NCI-H1092 (cell line): ENCODE measurements at places on chromosomes 7 and 10.
A peak's percentile ranks its signal among the peaks of the same experiment; 100 is the strongest.

DNA sequence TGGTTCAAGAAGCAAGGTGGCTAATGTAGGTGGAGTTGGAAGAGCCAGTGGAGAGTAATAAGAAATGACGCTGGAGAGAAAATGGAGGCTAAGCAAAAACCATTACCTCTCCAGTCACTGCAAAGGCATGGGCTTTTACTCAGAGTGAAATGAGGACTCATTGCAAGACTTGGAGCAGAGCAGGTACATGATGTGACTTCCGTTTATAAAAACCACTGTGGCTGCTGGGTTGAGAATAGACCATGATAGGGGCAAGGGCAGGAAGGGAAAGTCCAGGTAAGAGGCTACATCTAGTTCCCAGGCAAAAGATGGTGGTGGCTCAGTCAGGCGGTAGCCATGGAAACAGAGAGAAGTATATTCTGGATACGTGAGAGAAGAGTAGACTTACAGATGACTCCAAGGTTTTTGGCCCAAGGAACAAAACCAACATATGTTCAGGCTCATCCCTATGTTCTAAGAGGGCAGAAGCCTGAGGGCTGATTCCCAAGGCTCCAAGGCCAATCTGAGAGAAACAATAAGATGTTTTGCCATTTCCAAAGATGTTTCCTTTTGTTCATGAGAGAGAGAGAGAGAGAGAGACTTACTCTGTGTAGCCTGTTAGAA, 21.5 kb upstream of the PDE1C start:
- DNase-seq = no peak

DNA sequence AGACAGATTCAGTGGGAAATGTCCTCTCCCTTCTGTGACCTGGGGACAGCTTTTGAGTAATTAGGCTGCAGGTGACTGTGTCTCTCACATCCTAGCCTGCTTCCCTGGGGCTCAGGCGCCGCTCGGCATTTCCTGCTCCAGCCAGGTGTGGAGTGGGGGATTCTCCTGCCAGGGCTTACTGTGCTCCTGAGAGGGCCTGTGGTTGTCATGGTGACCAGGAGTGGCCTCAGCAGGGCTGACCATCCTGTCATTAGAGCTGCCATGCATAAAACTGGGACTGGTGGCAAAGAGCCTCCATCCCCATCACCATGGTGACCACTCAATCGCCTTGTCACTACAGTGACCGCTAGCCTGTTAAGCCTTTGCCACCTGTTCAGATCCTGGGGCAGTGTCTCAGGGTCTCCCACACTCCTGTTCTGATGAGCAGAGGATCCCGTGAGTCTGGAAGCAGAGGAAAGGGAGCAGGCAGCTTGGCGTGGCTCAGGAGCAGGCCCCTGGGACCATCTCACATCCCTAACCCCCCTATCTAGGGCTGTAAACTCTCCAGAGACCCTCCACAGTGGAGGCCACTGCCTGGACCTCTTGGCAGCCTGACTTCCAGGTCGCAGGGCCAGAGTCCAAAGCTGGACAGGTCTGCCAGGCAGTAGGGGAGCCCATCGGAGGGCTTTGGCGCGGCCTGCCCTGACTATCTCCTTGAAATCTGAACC, at the start of gene GCK:
Gene GCK (minus strand): TSS at position 154 of the 707 bp plus-strand sequence. CDS start 486 bp downstream, outside the sequence.
- DNase-seq = peak; percentile 84

DNA sequence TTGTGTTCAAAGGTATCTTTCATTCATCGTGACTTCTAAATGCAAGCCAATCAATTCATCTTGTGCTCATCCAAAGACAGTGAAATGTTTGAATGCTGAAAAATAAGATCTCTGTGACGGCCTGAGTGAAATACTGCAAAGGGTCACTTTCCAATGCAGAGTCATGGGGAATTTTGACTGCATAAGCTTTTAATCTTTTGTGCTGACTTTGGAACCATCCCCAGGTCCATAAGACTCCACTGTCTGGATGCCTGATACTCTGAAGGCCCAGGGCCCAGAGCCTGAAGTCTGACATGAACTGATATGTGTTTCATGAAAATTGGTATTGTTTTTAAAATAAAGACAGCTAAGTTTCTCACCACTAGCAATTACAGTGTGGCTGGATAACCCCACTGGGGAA, 39.0 kb downstream of the PPP1R3C start:
- DNase-seq = no peak

DNA sequence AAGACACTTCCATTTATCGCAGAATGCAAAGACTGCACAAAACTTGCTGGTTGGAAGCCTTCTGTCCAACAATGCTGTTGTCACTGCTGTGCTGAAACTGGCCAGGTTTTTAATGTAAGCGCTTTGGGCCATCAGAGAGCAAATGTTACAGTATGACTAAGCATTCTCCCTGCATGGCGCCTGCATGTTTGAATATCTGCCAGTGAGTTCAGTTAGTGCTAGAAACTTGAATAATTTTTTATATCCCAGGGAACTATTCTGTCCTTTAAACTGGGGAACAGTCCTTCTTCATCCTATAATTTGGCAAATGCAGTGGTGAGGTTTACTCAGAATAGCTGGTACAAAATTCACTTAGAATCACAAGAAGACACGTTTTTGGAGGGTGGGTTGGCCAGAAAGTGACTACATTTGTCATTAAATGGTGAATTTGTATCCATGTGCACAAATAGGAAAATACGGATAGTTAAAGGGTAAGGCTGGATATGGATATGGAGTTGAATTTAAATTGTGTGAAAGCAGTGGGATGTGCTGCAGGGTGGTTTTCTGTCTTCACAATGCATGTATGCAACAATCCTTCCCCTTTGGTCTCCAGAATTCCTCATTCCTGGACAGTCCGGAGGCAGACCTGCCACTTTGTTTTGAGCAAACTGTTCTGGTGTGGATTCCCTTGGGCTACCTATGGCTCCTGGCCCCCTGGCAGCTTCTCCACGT, 1.7 kb downstream of the ABCC2 start:
- DNase-seq = no peak

- no peak for DNase-seq
These were observed 44.5 kb downstream of the FAM53B start for GRCh38 chr10:124699471-124700292.

GRCh38 chr10:132679217-132679595, 106.7 kb downstream of the NKX6-2 start:
- no peak for DNase-seq

DNA sequence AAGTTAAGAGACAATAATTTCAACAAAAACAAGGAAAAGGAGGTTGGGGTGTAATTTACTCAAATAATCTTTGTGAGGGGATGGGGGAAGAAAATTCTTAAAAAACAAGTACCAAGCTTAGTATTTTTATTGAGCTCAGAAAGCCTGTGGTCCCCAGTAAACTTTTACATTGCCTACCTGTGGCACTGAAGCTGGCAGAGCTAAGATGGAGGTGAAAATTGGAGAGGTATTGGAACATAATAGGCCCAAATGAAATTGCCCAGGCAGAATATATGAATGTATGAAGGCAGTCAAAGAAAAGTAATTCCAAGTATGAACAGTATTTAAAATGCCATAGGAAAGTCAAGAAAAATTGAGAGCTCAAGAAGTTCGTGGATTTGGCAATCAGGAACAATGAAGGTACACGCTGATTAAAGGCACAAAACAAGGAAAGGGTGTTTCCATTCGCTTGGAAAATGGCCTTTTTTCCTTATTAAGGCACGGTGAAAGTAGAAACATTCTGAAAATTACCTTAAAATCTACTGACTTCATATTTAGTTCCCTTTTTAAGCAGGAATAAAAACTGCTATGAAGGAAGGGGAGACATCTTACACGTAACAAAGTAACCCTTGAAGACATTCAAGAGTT, 3.4 kb upstream of the KMT2E start:
- no peak for DNase-seq

GRCh38 chr7:30147223-30147622, 12.4 kb downstream of the MTURN start:
- DNase-seq = no peak

GRCh38 chr7:100177045-100178001, at the start of the genes GPC2 and STAG3:
Gene GPC2, minus strand, starts transcription at chr7:100177381. Its CDS starts 182 bp downstream, at chr7:100177199.
Gene STAG3, plus strand, starts transcription at chr7:100177918. Its CDS starts 2,639 bp downstream, at chr7:100180557.
- DNase-seq = peak; percentile 97

DNA sequence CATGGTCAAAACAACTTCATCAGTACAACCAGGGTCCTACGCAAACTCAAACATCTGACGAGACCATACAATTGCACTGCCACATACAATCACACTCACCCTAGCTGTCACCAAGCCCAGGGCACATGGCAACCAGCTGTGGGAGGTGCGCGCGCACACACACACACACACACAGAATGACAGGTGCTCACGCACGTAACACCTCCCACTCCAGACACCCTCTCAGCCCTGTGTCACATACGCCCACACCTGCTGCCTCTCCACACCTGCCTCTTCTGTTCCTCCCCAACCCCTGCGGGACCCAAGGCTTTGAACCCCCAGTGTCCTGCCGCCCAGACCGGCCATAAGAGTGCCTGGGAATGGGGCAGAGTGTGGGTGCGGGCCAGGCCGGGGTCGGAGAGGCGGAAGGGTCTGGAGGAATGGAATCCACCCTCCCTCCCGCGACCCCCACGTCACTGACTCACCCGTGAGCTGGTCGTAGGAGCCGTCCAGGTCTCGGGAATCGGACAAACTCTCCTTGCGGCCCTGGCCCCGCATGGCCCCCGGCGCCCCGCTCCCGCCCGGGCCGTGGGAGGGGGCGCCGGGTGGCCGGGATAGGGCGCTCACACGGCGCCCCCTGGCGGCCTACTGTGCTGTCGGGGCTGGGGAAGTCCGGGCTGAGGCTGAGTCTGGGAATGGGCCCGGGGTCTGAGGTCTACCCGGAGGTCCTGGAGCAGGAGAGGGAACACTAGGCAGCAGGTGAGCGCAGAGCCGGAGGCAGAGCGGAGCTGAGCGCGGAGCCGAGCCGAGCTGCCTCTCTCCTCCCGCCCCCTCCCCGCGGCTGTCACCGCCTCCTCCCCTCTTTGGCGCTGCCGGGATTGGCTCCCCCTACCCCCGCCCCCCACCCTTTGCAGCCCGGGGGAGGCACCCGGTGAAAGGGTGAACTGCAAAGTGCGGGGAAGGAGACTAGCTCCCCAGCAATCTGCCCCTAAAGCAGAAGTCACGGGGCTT, at the start of gene KCNIP2:
Gene KCNIP2 (minus strand): TSS at position 769 of the 990 bp plus-strand sequence. CDS start 232 bp downstream, at position 537.
- DNase-seq = no peak

DNA sequence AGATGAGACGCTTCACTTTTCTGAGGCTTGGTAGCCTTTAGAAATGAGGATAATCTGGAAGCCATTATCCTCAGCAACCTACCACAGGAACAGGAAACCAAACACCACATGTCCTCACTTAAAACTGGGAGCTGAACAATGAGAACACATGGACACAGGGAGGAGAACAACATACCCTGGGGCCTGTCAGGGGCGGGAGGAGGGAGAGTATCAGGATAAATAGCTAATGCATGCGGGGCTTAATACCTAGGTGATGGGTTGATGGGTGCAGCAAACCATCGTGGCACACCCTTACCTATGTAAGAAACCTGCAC, 48.9 kb downstream of the LRGUK start:
- no peak for DNase-seq

GRCh38 chr7:29641651-29642050, 78.0 kb downstream of the PRR15 start:
- no peak for DNase-seq

DNA sequence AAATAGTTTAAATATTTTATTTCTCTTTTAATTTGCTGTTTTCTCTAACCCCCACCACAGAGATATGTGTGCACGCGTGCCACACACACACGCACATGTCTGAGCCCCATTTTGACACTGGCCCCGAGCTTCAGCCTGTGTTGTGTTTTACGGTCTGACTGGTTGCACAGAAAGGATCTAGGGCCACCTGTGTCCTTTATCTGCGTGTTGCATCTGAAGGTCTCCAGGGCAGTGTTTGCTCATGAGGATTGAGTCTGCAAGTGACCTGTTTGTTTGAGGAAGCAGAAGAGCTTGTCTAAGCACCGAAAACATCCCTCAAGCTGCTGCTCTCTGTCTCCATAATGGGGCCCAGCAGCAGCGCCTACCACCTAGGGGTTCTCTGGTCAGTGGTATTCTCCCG, 266.4 kb upstream of the LYZL1 start:
- DNase-seq = peak; percentile 18

GRCh38 chr10:10318856-10319255, 698.8 kb upstream of the CELF2 start:
- DNase-seq = no peak

- no peak for DNase-seq
These were observed 5.3 kb downstream of the NRP1 start for GRCh38 chr10:33329178-33329577.

GRCh38 chr10:112988839-112989406, 38.9 kb downstream of the TCF7L2 start:
- no peak for DNase-seq

GRCh38 chr10:130064783-130065182, 45.8 kb downstream of the C10orf143 start:
- no peak for DNase-seq
